Brain (organoid and tissue), 16 donors: ENCODE measurements at places on chromosomes 5 and 9. TPM values are rescaled to one million over a fixed set of nuclear protein-coding genes. Genes with fewer than 3 reads are reported as not detected.

Gene ZNF367
- polyA plus RNA-seq, result 10.4 TPM

Gene EIF4E1B
- polyA plus RNA-seq, result 0.81 TPM

Gene IFNK
- polyA plus RNA-seq, result not detected

Gene ZNF79
- polyA plus RNA-seq, result 6.6 TPM

Gene PROB1
- polyA plus RNA-seq, result 1.7 TPM

Gene BASP1
- 358 TPM for polyA plus RNA-seq

Gene SLCO6A1
- not detected for polyA plus RNA-seq

Gene NR5A1
- not detected for polyA plus RNA-seq

Gene ARHGEF37
- 12.7 TPM for polyA plus RNA-seq

Gene CDX1
- polyA plus RNA-seq, result not detected

Gene DOCK8
- 1.3 TPM for polyA plus RNA-seq

Gene HK3
- polyA plus RNA-seq, result 0.17 TPM

Gene PCDHB8
- 5.9 TPM for polyA plus RNA-seq

Gene SHISAL2B
- polyA plus RNA-seq, result not detected

Gene LPAR1
- polyA plus RNA-seq, result 53.3 TPM

Gene STC2
- polyA plus RNA-seq, result 9.1 TPM
